ENCODE measurements at places on chromosomes 7 and 10.

DNA sequence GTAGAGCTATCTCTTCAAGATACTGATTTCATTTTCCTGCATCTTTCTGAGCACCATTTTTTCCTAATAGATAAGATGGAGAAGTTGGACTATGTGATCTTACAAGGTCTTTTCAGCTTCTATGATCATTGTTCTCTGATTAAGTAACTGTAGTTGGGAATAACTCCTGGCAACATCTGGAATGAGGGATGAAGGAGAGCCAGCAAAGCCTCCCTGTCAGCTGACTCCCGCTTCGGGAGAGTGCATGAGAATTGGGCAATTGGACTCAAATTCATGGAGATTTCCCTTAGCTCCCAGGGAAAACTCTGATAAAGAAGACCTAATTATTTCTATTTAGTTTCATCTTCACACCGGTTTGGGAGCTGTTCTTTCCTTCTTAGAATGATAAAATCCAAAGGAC lies 146.1 kb downstream of the CCDC71L start:
- no peak for DNase-seq

DNA sequence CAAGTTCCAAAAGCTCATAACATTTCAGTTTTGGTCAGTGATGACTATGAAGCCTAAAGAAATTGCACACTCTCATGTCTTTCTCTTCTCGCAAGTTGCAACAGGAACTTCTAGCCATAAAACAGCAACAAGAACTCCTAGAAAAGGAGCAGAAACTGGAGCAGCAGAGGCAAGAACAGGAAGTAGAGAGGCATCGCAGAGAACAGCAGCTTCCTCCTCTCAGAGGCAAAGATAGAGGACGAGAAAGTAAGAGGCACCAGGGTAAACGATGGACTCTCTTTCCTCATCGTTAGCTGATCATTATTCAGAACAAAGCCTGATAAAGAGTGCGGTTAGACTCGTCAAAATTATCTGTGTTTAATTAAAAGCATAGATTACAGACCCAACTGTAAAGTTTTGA lies 94.7 kb downstream of the HDAC9 start:
- DNase-seq: no peak

DNA sequence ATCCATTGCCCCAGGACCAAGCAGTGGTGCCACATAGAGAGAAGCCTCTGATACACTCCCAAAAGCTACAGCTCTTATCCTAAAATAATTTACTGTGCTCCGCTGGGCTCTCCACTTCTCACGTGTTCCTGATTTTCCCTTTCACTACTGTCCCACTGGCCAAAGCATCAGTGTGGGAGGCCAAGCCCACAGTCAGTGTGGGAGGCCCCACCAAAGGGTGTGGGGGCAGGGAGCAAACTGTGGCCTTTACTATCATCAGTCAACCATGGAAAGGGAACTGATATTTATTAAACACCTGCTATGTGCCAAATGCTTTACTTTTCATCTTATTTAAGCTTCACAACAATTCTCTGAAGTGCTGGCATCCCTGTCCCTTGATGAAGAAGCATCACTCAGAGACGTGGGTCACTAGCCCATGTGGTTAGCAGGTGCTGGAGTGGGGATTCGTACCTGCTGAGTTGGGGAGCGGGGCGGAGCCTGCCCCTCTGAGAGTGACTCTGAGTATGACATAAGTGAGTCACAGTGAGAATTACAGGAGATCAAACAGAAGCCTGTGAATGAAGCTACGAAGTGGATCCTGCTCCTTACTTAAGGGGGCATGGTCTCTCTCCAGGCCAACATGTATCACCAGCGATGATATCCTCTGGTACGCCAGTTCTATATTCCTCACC lies 50.4 kb downstream of the PYROXD2 start:
- no peak for DNase-seq

DNA sequence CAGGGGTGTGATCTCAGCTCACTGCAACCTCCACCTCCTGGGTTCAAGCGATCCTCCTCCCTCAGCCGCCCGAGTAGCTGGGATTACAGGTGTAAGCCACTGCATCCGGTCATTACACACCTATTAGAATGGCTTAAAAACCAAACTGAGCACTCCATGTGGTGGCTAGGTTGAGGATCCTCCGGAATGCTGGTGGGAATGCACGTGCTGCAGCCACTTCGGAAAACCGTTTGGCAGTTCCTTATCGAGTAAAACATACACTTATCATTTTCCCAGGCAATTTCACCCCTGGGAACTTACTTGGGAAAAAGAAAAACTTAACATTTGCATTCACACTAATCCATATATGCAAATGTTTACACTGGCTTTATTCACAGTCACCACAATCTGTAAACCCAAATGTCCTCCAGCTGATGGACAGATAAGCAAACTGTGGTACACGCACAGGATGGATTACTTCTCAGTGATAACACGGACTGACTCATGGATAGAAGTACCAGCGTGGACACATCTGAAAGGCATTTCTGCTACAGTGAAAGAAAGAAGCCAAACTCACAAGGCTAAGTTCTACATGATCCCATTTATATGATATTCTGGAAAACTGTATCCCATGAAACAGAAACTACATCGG lies 20.4 kb downstream of the RFC2 start:
- DNase-seq: no peak

DNA sequence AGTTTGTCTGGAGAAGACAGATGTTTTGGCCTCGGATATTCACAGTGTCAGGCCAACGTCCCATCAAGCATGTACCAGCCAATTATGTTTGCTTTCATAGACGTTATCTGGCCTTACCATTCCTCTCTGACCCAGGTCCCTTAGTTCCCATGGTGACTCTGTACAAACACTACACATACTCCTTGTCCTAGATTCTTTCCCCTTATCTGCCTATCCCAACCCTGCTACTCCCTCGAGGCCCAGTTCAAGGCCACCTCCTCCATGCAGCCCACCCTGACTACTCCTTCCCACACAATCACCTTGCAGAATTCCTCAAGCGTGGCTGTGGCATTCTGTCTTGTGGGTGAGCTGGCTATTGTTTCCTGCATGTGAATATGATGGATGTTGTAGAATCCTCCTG lies 155.2 kb downstream of the PRKAG2 start:
- no peak for DNase-seq

DNA sequence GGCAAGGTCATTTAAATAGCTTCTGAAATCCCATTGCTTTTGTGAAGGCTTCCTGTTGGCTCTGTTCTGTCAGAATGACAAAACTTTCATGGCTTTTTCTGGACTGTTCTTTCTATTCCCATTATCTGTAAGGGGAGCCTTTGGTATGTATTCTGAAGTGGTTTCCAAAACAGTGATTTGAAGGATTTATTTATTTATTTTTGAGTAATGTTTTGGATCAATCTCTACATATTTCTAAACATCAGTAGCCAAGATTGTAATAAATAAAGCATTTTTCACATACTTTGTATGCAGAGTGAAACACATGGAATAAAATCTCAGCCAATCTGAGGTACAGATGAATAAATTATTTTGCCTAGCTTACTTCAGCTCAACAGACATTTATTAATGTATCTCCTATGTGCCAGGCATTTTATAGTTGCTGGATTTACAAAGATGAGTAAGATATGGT lies 121.1 kb downstream of the BBS9 start:
- DNase-seq: no peak

GRCh38 chr10:101331956-101332355 lies 22.0 kb upstream of the BTRC start:
- no peak for DNase-seq

- no peak for DNase-seq
These were observed 21.4 kb downstream of the SLC25A13 start for GRCh38 chr7:96300502-96300901.

DNA sequence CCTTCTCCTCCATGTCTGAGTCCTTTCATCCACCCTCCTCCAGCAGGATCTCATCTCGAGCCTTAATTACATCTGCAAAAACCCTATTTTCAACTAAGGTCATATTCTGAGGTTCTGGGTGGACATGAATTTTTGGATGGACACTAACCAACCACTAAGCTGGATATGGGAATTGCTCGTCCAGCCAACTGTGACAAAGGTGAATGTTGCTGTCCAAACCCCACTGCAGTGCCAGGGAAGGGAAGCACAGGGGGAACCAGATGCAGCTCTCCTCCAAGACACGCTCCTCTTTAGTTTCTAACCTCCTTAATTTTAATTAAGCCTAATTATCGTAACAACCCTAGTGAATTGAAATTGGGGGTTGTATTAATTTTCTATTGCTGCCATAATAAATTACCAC lies 65.1 kb upstream of the EBF3 start:
- no peak for DNase-seq

DNA sequence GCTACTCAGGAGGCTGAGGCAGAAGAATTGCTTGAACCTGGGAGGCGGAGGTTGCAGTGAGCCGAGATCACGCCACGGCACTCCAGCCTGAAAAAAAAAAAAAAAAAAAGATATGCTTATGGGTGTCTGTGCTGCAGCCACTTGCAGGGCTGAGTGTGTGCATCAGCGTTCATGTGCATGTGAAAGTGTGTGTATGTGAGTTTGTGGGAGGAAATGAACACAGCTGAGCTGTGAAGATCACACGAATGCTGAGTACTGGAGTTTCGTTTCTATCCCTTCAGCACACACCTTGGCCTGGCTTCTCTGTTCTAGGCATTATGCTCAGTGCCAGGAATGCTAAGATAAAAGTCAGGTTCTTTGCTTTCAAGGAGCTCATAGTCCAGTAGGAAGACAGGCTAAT lies 12.0 kb upstream of the SVOPL start:
- DNase-seq: no peak

DNA sequence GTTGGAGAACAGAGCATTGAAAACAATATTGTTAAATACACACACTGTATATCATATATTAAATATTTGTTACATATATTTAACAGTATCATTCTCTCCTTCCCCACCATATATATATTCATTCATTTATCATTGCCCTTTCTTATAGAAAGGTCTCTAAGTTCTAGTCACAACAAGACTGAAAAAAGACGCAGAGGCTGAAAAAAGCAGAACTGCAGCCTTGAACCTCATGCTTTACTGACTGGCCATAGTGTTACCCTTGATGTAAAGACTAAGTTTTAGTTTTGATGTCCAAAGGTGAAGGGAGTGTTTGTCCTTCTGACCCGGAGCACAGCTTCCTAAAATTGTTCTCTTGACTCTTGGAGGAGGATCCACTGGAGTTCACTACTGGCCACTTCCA lies 247.9 kb downstream of the PTEN start:
- no peak for DNase-seq

- DNase-seq: no peak
These were observed 563 bp upstream of the UTF1 start for GRCh38 chr10:133229265-133230043.

DNA sequence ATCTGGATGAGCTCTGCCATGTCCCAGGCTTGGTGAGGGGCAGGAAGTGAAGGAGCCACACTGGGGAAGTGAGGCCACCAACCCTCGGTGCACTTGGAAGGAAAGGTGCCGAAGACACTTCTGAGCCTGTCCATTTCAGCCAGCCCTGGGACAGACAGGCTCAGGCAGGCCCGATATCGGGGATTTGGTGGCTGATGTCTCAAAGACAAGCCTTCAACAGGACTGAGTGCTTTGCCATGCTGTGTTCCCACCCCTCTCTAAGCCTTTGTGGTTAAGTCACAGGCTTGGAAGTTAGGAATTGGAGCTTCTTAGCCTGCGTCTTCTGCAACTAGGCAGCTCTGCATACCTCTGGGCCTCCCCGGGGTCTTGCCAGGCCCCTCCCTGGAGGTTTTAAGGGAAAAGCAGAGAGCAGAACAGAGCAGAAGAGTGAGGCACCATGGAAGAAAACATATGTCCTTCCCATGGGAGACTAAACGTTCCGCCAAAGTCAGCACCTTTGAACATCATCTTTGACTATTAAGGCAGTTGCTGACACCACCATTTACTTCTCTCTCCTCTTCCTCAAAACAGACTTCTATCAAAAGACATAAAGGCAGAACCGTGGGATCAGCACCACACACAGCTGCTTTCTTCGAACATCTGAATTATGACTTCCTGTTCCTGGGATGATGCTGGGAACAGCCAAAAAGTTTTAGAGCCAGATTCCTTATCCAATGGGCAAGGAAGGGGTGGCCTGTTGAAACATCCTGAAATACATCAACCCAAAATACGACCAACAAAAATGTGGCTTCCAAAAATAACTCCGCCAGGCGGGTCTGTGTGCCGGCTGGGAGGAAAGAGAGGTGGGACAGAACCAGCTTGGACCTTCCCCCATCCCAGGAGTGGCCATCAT lies 71.8 kb downstream of the AFAP1L2 start:
- DNase-seq: no peak

DNA sequence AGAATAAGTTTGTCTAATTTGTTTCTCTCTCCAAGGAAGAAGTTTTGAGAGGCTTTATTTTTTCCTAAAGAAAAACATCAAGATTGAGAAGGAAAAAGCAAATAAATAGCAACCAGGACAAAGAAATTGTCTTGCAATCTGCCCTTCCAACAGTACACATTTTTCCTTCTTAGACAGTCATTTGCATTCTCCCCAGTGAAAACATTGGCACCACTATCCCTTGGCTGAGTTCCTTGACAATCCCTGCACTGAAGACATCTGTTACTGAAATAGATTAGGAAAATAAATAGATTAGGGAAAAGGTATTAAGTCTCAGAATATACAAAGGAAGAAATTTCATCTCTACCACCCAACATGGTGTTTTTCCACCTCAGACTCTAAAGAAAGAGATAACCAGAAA lies 12.2 kb upstream of the TMEM243 start:
- DNase-seq: no peak

All from DND-41 (cell line).